ENCODE measurements at places on chromosomes 6 and 20.

GRCh38 chr20:59382157-59382725 is 81.8 kb downstream of the EDN3 start:
- no peak for DNase-seq

DNA sequence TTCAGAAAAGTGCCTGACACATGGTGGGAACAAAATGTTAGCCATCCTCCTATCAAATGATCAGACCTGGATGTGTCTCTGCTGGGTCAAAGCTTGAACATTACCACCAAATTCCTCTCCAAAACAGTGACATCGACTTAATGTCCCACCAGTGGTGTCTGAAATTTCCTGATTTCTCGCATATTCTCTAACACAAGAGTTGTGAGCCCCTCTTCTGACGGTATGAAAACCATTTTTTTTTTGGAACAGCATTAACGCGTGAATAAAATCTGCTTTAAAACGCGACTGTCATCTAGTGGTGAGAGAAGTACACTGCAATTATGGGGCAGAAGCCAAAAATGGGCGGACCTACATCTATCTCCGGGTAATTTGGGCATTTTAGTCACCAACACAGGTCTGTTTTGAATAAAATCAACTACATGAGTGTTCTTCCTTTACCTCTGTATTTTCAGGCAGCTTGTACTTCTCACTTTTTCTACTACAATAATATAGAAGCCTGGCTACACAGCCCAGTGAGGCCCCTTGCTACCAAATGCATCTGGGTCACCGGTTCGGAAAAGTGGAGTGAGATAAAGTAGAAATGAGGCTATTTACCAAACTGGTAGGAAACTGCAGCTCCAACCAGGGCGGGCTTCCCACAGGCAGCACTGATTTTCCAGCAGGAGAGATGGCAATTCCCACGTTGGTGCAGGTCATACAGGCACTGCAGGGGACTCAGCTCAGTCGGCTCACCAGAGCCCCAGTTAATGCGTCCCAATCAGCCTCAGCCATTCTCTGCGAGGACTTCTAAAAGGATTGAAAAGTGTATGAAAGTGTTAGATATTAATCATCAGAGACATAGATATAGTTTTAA is 27.4 kb downstream of the MGME1 start:
- no peak for DNase-seq

DNA sequence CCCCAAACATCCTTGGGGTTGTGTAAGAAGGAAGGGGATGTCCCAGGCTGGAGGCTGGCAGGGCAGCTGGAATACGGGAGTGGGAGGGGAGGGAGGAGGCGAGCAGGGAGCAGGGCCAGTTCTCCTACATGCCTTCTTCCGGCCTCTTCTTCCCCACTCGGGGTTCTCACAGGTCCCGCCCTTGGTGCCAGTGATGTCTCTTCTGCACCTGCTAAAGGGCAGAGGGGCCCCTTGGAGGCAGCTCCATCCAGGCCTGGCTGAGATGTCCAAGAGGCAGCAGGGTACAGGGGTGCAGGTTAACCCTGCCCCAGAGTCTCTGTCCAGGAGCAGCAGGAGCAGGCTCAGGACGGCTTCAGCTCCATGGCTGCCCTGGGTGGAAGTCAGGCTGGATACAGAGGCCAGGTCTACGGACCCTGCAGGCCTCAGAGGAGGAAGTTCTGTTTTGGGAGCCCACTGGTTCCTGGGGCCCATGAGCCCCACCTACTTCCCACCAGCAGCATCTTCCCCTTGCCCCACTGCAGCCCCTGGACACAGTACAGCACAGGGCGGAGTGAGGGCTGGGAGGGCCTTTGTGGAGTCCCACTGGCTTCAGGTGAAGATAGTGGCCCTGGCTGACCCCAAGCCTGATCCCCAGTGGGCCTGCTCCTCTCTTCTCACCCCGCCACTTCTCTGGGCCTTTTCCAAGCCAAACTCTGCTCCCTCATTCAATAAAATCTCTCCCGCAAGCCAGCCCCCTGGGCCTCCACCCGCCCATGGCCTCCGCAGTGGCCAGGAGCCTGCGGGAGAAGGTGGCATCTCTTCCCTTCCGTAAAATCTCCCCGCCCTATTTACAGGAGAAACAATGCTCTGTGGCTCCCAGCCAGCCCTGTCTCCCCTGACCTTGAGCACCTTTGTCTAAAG is 60.4 kb downstream of the YTHDF1 start:
- no peak for DNase-seq

DNA sequence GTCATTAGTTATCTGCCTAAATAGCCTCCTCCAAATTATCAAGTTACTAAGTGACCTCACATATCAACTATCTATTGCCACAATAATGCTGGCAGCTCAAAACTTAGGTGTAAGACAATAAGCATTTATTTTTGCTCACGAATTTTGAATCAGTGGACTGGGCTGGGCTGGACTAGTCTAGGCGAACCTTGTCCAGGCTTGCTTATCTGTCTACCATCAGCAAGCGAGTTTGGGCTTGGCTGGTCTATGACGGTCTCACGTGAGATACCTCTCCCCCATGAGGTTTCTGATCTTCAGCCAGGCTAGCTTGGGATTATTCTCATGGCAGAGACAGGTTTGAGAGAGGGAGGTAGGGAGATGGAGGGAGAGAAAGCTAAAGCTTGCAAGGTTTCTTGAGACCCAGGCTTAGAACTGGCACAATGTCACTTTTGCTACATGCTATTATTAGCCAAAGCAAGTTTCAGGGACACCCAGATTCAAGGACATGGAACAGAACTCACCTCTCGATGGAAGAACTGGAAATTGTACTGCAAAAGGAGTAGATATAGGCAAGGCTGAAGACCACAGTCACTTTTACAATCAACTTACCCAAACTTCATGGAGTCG is 80.9 kb downstream of the WASF1 start:
- DNase-seq = no peak

- no peak for DNase-seq
These were observed 157.1 kb upstream of the CENPW start for GRCh38 chr6:126182650-126183311.

DNA sequence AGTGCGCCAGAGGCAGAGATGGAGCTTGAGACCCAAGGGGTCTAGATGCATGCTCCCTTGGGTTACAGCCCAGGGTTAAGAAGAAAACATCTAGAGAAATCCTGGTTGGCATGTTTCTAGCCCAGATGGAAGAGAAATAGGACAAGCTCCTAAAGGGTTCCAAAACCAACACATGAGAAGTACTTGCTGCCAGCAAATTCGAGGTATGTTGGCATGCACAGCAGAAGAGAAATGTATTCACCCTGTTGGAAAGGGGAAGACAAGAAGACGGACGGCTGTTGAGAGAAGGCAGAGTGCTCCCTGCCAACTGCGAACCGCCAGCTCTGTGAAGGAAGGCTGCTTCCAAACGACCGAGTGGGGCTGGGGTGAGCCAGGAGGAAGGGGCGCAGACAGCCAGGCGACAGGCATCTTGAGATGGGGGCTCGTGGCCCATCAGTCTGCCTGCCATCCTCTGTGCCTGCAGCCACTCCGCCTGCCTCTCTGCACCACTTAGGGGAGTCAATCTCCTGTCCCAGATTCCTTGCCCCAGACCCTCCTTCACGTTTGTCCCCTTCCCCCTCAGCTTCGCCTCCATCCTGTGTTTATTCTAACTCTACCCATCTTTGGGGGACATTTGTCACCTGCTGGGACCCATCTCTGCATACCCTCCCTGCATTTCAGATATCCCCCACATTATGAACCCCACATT is 249.2 kb downstream of the CDC5L start:
- no peak for DNase-seq

DNA sequence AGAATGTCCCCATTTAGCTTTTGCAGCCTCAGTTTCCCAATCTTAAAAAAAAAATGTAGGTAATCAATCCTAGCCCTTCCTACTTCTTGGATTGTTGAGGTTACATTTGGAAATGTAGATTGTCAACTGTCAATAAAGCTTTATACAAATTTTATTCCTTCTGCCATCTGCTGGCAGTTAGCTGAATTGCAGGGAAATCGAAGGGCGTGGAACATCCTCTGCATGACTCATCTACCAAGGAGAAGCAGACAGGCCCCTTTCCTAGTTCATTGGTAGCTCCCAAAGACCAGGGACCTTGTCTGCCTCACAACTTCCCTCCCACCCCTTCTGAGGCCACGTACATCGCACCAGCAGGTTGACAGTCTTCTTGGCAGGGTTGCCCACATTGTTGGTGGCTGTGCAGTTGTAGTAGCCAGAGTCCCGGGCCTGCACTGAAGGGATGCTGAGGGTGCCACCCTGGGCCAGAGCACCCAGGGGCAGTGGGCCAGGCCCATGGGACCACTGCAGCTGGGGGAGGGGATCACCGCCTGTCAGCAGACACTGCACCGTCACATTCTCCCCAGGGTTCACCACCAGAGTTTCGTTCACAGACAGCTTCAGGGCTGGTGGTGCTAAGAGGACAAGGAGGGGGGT is 43.6 kb downstream of the MDGA1 start:
- no peak for DNase-seq

DNA sequence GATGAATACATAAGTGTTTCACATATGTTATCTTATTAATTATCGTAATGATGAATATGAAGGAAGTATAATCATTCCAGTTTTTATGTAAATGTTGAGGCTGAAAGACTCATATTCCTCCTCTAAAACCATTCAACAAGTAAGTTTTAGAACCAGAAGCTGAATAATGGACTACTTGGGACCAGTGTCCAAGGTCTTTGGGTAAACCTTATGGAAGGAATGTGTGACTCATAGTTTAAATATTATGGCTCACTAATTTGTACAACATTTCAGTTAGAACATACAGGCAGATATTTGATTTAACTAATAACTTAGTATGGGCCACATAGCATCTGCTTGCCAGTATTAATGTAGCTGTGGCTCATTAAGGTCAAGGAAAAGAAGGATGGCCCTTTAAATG is 209.6 kb downstream of the TFAP2B start:
- no peak for DNase-seq

DNA sequence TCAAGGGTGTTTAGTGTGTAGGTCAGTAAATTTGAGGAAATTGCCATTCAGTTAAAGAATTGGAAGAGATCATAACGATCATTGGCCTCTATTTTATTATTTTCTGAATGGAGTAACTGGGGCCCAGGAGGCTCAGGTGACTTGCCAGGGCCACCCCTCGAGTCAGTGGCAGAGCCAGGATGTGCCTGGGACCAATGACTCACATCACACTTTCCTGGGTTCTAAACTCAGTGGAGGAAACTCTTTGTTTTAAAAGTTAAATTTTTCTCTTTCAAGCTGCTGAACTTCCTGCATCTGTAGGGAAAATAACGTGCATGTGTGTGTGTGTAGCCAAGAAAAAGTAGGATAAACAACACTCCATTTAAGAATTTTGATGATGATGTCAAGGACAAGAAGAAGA is 135.5 kb downstream of the MYLK4 start:
- no peak for DNase-seq

- DNase-seq = no peak
These were observed 75.1 kb downstream of the QKI start for GRCh38 chr6:163489584-163489983.

- DNase-seq = no peak
These were observed 1.2 kb upstream of the PHACTR2 start for GRCh38 chr6:143676437-143677045.

DNA sequence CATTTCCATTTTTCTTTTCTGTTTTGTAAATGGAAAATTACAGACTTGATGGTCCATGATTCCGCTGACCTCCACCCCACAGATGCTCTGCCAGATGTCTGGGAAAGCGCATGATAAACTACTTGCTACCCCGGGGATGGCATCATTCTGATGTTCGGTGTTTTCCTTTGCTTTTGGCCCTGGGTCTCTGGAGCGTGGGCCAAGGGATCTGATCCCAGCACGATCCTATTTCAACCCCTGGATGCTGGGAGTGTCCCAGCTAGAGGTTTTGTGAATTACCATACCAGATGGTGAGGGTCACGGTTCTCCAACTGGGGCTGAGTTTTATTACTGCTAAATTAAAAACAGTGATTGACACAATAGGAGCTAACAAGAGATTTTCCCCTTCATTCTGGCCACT is 25.2 kb upstream of the MYLIP start:
- no peak for DNase-seq

GRCh38 chr6:75882734-75883133 is 133.7 kb downstream of the MYO6 start:
- DNase-seq = no peak

GRCh38 chr6:45783716-45784115 is 231.9 kb downstream of the CLIC5 start:
- DNase-seq = no peak

All from left ventricle myocardium inferior (tissue), 1 donor.